ENCODE measurements at places on chromosomes 5 and 9. TPM values are rescaled to one million over a fixed set of nuclear protein-coding genes. Genes with fewer than 3 reads are reported as not detected.

CDKN2B gene
- total RNA-seq = 3.0 TPM

CAMK2A gene
- total RNA-seq = 2.1 TPM

- H3K27me3 ChIP-seq = no peaks in the 10 kb centered on the region
- H3K27ac ChIP-seq = no peak overlapping the region
- H3K4me3 ChIP-seq = no peak overlapping the region
Observed at GRCh38 chr5:112648264-112648663, 89.4 kb upstream of the APC start.

DNA sequence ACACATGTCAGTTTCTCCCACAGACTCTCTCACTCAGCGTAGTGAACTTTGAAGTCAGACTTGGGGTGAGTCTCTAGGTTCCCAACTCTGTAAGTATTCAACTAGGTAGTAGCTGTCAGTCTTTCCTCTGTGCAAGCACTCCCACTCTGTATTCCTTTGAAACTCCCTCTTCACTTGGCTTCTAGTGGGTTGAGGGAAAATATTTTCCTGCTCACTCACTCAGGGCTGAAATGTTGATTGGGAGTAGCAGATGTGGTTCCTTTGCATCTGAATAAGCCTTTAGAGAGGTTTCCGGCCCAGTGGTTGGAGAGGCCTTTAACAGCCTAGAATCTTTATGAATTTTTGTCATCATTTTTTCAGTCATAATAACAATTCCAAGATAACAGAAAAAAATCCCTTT is 18.1 kb upstream of the ARRDC3 start:
- DNase-seq = no peak
- no peaks in the 10 kb centered on the region for H3K4me1 ChIP-seq
- H3K4me3 ChIP-seq = no peak overlapping the region
- no peaks in the 10 kb centered on the region for H3K36me3 ChIP-seq

SEMA5A gene
- 2.8 TPM for total RNA-seq

- no peaks in the 10 kb centered on the region for H3K36me3 ChIP-seq
- no peaks in the 10 kb centered on the region for H3K27me3 ChIP-seq
- peak overlapping the region; percentile 72 for H3K4me3 ChIP-seq
- H3K4me1 ChIP-seq = peaks cover 18% of the 10 kb centered on the region
Observed at GRCh38 chr5:173890195-173890991, 2.2 kb downstream of the CPEB4 start.

DNA sequence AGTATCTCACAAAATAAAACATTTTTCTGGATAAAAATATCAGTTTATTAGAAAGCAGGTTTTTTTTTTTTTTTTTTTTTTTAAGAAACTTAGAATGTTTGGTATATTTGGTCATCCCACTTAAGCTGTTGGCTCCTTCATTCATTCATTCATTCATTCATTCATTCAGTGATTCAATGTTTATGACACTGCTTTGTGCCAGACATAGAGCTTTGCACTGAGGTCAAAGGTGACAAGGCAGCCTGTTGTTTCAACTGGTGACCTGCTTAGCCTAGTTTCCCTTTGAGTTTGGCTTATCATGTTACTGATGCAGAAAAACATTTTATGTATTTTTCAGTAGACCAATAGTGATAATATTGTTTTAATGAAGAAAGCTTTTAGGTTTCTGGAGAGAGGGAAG is 23.5 kb downstream of the CPEB4 start:
- peaks cover 27% of the 10 kb centered on the region for H3K4me1 ChIP-seq
- H3K4me3 ChIP-seq = no peak overlapping the region
- DNase-seq = no peak
- H3K27ac ChIP-seq = no peak overlapping the region
- H3K36me3 ChIP-seq = no peaks in the 10 kb centered on the region

GRCh38 chr9:97803167-97804058 is 49.6 kb upstream of the FOXE1 start:
- peaks cover 9% of the 10 kb centered on the region for H3K4me1 ChIP-seq
- H3K27ac ChIP-seq = no peak overlapping the region
- H3K4me3 ChIP-seq = peak overlapping the region; percentile 40
- H3K36me3 ChIP-seq = no peaks in the 10 kb centered on the region
- peaks cover 10% of the 10 kb centered on the region for H3K27me3 ChIP-seq

MORN5 gene
- total RNA-seq = 34.1 TPM

DNA sequence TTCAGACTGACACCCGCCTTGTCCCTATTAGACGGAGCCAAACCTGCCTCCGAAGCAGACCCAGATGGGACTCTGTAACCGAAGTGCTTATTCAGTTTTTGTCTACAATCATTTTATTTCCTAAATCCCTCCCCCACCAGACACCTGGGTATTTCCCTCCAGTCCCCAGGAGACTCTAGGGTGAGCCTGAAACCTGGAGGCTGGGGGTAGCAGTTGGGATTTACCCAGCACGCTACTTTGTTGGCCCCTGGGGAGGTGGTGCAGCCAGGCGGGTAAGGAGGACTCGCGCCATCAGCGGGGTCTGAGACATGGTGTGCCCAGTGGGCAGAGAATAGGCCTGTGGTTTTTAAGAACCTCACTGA is 1.3 kb upstream of the LHX2 start:
- H3K4me3 ChIP-seq = no peak overlapping the region
- peaks cover 99% of the 10 kb centered on the region for H3K27me3 ChIP-seq
- H3K27ac ChIP-seq = no peak overlapping the region
- peaks cover 45% of the 10 kb centered on the region for H3K4me1 ChIP-seq

- DNase-seq = no peak
- no peak overlapping the region for H3K4me3 ChIP-seq
- H3K4me1 ChIP-seq = no peaks in the 10 kb centered on the region
- H3K27ac ChIP-seq = no peak overlapping the region
- peaks cover 19% of the 10 kb centered on the region for H3K36me3 ChIP-seq
Observed at GRCh38 chr5:154972476-154973080, 31.7 kb downstream of the MRPL22 start.

DNA sequence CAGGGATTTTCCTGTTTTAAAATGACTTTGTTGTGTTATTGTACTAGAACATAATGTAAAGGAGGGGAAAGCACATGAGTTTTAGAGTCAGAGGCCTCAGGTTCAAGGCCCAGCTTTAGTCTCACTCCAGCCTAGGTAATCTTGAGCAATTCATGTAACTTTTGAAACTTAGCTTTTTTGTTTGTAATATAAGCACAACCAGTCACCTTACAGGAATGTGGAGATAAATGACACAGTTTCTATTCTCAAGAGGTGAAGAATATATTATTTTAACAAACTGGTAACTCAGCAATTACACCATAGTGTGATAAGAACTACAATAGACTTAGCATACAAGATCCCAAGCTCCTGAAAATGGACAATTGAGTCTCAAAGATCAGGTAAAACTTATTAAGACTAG is 51.2 kb downstream of the ADAMTS19 start:
- H3K36me3 ChIP-seq = no peaks in the 10 kb centered on the region
- H3K4me1 ChIP-seq = no peaks in the 10 kb centered on the region

Data from sigmoid colon (tissue), 7 donors.